ENCODE measurements at places on chromosomes 5 and 9.

DNA sequence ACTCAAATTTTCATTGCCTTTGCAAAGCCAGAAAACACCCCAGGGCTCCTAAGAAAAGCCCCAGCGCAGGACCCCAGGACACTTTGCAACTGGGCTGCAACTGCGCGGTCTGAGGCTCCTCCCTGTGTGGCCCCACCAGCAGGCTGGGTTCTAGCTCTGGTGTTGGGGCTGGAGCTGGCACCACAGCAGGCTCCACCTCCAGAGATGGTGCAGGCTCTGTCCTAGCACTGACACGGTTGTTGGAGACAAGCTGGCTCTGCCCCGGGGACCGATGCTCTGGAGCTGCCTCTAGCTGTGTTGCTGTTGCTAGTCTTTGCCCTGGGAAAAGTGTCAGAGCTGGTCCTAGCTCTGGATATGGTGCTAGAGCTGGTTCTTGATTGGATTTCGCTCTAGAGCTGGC, 13.6 kb downstream of the LCN10 start:
- DNase-seq, result no peak

DNA sequence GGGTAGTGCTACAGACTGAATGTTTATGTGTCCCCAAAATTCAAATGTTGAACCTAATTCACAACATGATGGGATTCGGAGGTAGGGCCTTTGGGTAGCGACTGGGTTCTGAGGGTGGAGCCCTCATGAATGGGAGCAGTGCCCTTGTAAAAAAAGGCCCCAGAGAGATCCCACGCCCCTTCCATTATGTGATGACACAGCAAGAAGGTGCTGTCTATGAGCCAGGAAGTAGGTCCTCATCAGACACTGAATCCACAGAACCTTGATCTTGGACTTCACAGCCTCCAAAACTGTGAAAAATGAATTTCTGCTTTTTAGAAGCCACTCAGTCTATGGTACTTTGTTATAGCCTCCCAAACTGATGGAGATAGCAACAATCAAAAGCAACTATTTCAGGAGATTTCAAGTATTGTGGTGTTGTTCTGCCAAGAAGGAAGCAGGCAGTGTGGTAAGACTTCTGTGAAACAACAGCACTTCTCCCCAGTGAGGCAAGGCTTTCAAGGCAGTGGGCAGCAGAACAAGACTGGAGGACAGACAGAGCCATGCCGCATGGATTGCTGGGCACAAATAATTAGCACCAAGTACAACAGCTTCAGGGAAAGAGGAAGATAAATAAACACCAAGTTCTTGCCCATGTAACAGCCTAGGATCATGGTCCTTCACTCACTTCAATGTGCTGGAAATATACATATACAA, 76.1 kb downstream of the OR2K2 start:
- DNase-seq, result no peak

DNA sequence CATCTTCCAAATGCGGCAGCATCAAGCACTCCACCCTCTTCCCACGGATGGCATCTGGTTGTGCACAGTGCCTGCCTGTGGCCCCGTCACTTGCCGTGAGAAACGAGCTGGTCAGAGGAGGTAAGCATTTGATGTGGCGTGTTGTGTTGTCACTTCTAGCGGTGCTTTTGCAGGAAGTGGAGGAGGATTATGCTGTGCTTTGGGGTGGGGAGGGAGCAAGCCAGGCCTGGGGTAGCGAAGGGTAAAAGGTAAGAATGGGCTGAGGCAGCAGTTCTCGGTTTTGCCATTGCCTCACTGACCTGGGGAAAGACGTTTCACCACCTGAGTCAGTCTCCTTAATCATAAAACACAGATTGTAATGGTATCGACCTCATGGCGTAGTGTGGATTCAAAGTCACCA, 2.3 kb upstream of the POMT1 start:
- no peak for DNase-seq

- DNase-seq, result no peak
Measured at GRCh38 chr9:70441622-70442021, 27.2 kb upstream of the KLF9 start.

DNA sequence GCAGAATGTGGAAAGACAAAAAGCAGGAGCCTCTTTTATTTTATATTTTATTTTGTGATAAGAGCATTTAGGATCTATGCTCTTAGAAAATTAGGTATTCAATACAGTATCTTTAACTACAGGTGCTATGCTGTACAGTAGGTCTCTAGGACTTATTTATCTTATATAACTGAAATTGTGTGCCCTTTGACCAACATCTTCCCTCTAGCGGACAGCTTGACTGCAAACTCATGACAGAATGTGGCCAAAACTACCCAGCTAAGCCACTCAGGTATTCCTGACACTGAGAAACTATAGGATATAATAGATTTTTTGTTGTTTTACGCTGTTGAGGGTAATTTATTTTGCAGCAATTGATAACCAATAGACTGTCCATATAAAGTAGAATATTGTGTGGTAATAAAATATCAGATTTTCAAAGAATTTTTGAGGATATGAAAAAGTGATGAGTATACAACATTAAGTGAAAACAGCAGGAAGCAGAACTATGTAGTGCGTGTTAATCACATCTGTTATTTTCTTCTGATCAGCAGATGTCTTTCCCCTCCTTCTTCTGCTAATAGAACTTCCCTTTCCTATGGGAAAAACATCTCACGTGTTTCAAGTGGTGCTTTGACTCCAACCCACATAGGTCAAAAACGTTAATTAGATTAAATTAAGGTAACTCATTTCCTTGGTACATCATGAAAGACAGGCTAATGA, 69.9 kb upstream of the SELENOP start:
- DNase-seq, result no peak

DNA sequence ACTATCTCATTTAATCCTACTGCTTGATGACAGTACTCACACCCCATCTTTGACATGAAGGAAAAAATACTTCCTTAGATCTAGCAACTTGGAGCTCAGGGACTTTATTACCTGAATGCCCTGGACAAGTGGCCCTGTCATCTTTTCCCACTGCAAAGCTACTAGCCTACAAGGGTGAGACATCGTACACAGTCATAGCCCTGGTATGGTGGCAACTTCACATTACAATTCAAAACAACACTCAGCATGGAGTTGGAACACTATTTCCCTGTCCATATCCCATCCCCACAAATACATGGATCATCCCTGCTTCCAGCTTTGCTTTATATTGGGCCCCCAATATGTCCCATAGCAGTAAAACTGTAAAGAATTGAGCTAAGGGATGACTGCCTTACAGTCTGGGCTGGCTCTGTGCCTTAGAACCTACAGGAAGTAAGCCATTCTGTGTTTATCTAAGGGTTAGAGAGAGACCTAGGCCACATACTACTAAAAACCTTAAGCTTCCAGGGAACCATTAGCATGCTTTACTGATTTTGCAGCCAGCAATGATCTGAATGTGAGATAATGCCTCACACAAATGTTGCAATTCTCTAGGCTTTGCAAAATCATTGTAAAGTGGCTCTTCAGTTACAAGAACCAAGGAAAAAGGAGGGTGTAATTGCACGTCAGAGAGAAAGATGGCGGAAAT, 55.9 kb downstream of the OTULIN start:
- no peak for DNase-seq

GRCh38 chr9:9560382-9561035, 1052.3 kb downstream of the PTPRD start:
- no peak for DNase-seq

- peak; percentile 14 for DNase-seq
Measured at GRCh38 chr5:154972476-154973080, 31.7 kb downstream of the MRPL22 start.

DNA sequence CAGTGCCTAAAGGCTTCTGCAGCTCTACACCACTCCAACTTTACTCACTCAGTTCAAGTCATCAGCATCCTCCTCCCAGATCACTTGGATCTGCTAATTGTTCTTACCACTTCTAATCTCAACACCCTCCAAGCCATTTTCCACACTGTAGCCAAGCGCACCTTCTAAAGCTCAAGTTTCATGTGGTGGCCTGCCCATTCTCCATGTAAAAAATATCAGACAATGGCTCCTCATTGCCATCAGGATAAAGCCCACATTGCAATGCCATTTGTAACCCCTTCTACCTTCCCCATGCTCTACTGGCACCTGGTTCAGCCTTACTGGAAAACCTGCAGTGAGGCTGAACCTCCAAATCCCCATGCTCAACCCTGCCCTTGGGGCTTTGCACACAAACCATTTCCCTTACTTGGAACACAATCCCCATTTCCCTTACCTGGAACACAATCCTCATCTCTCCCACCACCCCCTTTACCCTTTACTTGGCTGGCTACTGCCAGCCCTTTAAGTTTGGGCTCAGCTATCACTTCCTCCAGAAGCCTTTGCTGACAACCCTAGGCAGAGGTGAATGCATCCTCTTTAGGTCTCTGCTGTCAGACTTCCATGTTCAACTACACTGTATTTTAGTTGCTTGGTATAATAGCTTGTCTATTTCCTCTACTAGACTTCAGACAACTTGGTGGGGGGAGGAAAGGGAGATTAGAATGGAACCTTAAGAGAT, 220.0 kb downstream of the TSSK1B start:
- DNase-seq, result no peak

DNA sequence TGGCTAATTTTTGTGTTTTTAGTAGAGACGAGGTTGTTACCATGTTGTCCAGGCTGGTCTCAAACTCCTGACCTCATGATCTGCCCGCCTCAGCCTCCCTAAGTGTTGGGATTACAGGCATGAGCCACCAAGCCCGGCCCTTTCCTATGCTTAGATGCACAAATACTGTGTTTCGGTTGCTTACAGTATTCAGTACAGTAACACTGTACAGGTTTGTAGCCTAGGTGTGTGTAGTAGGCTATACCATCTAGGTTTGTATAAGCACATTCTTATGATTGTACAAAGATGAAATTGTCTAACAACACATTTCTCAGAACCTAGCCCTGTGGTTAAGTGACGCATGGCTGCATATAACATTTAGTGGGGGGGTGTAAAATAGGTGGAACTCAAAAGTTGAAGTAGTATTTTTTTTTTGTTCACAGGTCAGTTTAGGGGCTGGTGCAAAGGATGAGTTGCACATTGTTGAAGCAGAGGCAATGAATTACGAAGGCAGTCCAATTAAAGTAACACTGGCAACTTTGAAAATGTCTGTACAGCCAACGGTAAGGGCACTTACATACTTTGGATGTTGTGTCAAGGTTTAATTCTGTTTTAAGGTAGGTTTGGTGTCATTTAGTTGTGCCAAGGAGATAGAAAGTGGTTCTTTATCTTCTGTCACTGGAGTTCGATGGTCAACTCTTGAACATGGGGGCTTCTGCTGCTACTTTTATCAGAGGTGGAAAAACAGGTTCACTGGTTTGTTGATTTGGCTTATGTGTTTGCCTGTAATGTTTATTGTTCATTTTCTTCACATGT, 3.4 kb downstream of the NPM1 start:
- DNase-seq, result no peak

- no peak for DNase-seq
Measured at GRCh38 chr5:69288688-69289087, 43.9 kb downstream of the CCDC125 start.

- no peak for DNase-seq
Measured at GRCh38 chr9:69555802-69556201, 116.4 kb downstream of the APBA1 start.

DNA sequence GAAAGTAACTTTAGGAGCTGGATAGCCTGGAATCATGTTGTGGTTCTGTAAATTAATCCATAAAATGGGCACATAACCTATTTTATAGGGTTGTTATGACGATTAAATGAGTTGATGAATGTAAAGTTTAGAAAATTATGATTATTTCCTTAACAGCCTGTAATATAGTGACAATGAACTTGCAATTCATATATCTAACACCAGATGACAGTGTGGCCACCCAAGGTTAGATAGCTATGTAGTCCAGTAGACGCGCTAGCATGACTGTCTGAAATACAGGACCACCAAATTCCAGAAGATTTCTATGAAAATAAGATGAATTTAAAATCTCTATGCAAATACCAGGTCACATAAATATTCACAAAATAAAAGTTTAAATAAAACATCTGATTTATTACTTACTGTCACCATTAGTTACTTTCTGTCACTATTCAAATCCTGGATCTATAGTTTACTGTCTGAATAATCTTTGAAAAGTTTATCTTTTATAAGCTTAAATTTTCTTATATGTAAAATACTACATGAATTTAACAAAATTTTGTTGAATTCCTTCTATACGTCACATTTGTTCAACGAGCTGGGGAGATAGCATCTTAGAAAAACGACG, 26.1 kb upstream of the MACIR start:
- peak; percentile 13 for DNase-seq

DNA sequence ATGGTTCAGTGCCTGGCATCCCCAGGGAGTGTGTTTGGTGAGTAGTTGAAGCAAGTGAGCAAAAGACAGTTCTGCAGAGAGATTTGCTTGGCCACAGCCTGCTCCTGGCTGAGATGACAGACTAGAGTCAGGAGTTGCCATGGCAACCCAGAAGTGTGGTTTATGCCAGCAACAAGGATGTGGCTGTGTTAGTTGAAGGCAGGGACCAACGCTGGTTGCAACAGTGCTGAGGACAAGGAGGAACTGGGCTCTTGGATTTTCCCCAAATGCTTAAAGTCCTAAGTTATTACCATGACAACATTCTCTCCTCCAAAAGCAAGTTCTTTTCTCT, 2.7 kb downstream of the NXNL2 start:
- DNase-seq, result no peak

- DNase-seq, result no peak
Measured at GRCh38 chr5:151174612-151175101, 17.1 kb upstream of the ANXA6 start.

- no peak for DNase-seq
Measured at GRCh38 chr5:103498800-103499551, 63.6 kb downstream of the NUDT12 start.

DNA sequence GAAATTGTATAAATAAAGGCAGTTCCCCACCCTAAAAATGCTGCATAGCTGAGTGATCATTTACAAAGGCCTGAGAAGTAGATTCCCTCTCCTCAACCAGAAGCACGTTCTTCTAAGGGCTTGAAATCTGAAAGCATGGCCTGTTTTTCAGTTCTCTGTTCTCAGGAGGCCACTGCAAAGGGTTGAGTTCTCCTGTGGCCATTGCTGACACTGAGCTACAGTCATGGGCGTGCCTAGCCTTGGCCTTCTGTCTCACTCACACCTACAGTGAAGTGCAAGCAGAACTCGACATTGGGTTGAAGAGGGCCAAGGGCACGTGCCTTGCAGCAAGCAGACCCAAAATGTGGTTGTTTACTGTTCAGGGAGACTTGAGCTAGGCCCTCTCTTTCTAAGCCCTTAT, 276.6 kb upstream of the VLDLR start:
- no peak for DNase-seq

GRCh38 chr9:4146293-4146692, 153.6 kb downstream of the GLIS3 start:
- no peak for DNase-seq

- DNase-seq, result no peak
Measured at GRCh38 chr9:109831998-109832658, 52.1 kb downstream of the PALM2AKAP2 start.

Data from SHP77 (cell line).